ENCODE measurements at places on chromosomes 1 and 21.

DNA sequence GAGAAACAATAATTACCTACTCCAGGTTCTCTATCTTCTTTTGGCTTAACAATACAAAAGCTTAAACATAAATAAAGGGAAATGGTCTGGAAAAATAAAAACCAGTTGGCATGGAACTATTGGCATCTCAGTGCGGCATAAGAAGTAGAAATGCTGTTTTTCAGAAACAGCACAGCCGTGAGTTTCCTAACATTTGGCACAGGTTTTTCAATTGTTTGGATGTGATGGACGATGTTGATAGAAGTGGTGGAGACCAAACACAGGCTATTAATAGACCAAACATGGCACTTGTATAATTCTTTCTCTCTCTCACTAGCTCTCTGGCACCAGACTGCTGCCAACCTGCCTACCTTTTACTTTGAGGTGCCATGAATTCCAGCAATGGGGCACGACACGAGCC lies 36.2 kb downstream of the KCNN3 start:
- no peak for DNase-seq

DNA sequence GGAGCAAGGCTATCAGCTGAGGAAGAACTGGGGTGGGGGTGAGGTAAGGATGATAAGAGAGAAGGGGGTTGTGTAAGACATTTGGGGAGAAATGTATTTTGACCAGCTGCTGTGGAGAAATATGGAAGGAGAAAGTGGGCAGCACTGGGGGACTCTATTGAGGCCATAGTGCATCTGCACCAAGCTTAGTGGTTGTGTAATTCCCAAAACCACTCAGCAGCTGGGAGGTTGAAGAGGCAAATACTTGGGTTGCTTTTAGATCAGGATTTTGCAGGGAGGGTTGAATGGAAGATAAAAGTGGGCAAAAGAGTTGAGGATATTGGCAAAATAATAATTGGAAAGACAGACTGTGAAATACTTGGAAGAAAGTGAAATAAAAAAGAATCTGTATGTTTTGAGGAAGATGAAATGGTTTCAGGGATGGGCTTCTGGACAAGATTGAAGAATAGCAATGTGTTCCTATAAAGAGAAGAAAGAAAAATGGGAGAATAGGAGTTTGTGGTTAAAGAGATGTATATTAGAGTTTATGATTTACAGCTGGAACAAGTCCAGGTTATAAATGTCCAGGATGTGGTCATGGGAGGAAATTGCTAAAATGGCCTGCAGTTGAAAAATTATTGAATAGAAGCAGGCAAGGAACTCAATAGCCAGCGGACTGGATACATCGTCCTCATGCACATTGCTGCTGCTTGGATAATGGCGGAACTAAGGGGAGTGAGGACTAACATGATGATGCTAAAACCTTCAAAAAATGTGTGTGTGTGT lies 162.7 kb downstream of the DNM3 start:
- DNase-seq = peak; percentile 26

DNA sequence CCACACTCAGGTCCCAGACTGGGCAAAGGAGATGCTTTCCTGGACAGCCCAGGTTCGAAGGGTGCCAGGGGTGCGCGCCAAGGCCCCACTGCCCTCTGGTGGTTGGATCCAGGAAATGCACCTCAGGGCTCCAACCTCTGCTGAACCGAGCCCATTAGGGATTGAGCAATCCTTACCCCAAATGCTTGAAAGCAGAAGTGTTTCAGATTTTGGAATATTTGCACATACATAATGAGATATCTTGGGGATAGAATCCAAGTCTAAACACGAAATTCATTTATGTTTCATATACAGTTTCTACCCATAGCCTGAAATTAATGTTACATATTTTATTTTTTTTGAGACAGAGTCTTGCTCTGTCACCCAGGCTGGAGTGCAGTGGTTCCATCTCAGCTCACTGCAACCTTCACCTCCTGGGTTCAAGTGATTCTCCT lies 57.4 kb downstream of the SLC9A1 start:
- DNase-seq = peak; percentile 72

DNA sequence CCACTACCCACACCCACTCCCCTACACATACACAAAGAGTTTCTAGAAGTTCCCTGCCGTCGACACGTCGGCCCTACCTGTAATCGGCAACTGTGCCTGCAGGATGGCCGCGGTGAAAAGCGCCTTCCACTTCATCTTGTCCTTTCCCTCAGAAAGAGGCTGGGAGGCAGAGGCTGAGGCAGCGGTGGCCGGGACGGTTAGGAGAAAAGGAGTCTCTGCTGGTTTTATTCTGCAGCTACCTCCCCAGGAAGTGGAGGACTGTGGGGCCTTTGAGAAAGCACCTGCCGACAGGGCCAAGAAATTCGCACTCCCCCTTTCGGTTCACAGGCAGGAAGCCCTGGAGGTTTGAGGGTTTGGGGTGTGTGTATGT lies at the start of gene CD247:
CD247 (minus strand) TSS at position 199 of the 370 bp plus-strand sequence; CDS start at position 135, 64 bp downstream.
- no peak for DNase-seq

DNA sequence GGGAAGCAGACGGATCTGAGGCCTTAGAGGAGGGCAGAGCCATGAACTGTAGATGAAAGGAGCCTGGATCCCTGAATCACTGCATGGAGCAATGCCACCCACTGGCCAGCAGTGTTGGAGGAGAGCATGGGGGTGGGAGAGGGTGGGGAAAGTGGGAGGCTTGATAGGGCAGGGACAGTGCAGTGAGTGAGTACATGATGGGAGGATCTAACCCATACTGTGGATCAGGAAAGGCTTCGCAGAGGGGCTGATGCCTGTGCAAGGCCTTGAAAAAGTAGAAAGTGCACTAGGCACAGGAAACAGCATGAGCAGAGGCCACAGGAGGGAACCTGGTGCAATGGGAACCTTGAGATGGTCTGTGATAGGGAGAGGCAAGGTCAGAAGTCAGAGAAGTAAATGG lies 391.9 kb downstream of the PTPRU start:
- no peak for DNase-seq

DNA sequence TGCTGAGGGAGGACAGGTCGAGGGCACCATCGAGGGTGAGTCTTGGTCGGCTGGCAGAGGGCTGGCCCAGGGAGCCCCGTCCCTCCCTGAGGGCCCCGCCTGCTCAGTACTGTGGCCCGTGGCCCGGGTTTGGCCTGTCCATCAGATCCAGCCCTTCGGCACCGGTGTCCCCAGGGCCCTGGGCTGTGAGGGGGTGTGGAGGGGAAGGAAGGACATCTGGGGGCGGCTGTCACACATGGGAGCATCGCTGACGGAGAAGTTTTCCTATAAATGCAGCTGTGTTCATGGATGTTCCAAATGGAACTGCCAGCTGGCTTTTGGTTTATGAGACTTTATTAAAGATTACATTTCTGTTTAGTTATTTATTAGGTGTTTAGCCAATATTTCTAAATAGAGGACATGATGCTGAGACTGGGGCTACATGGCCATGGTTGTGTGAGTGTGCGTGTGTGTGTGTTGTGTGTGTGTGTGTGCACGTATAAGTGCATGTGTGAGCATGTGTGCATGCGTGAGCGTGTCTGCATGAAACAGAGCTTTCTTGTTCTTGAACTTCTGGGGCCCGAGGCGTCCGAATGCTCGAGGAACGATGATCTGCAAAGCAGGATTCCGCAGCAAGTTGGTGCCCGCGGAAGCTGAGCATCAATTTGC lies 54.3 kb downstream of the SLX9 start:
- no peak for DNase-seq

DNA sequence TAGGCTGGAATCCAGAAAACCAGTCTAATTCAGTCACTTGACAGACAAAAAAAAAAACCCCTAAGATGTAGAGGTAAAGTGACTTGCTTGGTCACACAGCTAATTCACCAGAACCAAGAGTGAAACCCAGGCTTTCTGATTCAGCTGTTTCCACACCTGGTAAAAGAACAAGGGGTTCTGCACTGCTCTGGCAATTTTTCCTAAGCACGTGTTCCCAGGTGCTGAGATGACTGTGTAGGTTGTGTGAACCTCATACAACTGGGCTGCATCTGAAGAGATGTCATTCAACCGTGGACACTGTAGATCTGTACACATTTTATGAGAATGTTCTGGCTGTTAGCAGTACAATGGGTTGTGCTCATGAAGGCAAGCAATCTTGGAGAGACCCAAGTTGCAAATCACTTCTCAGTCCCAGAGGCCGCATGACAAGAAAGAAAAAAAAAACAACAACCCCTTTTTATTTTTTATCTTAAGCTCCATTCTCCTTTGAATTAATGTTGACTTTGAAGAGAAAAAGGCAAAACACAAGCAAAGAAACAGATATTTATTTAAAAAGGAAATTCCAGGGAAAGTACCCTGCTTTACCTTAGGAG lies 95.4 kb downstream of the INTS7 start:
- DNase-seq = no peak
